ENCODE measurements at places on chromosomes 1 and 21.
A peak's percentile ranks its signal among the peaks of the same experiment; 100 is the strongest.

GRCh38 chr1:25610822-25611630, 5.6 kb upstream of the MAN1C1 start:
- DNase-seq: no peak

GRCh38 chr21:38937844-38938243, 132.1 kb downstream of the ETS2 start:
- DNase-seq: no peak

- DNase-seq: no peak
Measured at GRCh38 chr1:84146411-84147032, 2.5 kb downstream of the PRKACB start.

DNA sequence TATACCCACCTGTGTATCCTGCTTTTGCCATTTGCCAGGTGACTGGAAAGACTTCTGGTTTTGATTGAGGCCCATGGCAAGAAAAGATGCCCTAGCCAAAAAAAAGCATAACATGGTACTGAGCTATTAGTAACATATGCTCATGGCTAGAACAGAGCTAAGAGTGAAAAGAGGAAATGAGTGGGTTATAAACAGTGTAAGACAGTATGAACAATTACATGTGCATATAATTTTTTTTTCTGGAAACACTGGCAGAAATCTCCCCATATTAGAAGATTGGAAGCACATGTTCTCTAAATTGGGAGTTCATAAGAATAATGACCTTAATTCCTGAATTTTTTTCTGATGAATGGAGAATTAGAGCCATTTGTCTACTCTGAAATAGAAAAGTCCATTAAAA, 41.2 kb upstream of the PDC start:
- peak; percentile 70 for DNase-seq

GRCh38 chr1:165129568-165130164, 226.8 kb downstream of the LMX1A start:
- no peak for DNase-seq

DNA sequence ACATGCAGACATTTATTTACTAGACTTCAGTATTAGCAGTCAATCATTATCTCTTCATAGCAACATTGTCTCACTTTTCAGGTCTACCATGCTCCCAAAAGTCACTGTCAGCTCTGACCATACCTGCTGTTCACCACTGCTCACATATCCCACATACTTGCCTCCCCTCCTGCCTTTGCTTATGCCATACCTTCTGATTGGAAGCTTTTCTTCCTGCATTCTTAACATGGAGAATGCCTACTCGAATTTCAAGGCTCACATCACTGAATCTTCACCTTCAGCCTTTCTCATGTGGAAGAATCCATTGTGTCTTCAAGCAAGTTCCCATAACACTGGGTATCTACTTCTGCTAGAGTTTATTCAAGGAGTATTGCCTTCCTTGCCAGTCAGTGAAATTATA, 135.4 kb downstream of the NTNG1 start:
- DNase-seq: no peak

- DNase-seq: no peak
Measured at GRCh38 chr1:154423304-154423987, 18.3 kb downstream of the IL6R start.

DNA sequence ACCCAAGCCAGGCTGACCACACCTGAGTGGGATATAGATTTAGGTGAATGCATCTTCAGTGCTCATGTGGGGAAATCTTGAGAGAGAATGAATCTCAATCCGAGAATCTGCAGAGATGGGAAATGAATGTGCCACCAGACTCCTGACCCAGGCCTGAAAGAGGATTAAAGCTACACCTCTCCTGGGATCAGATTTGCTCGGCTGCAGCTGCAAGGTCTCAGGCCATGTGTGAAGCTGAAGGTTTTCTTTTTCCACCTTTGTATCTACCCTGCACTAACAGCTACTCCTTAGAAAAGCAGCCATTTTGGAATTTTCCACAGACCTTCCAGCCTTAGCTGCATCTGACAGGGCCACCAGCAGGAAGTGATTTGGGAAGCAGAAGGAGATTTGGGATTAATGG, 18.3 kb downstream of the GPR3 start:
- no peak for DNase-seq

DNA sequence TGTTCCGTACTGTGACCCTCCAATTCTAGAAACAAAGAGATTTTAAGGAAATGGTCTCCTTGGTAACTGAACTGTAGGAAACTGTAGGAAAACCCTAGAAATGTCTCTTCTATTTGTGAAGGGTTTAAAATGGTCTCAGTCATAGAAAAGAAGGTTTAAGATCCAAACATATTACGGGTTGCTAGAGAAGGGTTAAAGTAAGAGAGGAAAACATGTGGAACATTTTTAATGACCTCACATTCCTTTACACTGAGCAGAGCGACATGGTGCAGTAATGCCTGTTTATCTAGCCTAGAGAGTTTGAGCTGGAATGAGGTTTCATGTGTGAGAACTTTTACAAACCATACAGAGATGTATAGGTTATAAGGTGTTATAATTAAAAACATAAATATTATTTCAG, 36.9 kb upstream of the C1orf105 start:
- DNase-seq: peak; percentile 49

DNA sequence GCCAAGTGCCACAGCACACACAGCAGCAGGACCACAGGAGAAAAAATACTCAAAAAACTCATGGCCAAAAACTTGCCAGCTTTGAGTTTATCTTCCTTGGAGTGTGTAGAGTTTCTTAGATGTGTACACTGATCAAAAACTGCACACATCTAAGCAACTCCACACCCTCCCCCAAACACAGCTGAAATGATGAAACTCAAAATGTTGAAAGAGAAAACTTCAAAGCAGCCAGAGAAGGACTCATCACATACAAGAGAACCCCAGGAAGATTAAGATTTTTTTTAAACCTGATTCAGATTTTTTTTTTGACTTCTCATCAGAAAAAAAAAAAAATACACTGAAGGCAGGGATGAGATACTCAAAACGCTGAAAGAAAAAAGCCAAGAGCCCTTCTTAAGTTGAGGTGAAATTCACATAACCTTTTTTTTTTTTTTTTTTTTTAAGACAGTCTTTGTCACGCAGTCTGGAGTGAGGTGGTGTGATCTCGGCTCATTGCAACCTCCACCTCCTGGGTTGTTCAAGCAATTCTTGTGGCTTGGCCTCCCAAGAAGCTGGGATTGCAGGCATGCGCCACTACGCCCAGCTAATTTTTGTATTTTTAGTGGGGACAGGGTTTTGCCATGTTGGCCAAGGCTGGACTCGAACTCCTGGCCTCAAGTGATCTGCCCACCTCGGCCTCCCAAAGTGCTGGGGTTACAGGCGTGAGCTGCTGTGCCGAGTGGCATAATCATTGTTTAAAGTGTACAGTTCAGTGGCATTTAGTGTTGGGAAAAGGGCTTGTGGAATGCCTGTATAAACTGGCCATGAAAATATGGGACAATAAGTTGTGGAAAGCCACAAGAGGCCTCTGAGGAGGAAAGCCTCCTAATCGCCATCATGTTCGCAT, 20.9 kb upstream of the PDXK start:
- DNase-seq: no peak

- DNase-seq: no peak
Measured at GRCh38 chr21:42744520-42745445, 91.4 kb downstream of the PDE9A start.

GRCh38 chr1:155834296-155834926, 22.6 kb downstream of the GON4L start:
- DNase-seq: no peak

- DNase-seq: no peak
Measured at GRCh38 chr1:191888996-191889622, 269.2 kb upstream of the RGS18 start.

DNA sequence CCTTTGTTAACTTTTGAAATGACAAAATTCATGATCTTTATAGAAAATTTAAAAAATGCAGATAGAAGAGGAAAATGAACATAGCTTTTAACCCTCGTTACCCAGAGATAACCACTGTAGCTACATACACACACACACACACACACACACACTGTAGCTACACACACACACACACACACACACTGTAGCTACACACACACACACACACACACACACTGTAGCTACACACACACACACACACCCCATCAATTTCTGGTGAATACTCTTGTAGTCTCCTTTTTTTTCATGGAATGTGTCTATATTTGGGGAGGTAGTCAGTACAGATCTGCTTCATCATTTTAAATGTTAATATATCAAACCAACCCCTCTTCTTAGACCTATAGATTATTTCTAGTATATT, 58.5 kb downstream of the SH3BGR start:
- no peak for DNase-seq

DNA sequence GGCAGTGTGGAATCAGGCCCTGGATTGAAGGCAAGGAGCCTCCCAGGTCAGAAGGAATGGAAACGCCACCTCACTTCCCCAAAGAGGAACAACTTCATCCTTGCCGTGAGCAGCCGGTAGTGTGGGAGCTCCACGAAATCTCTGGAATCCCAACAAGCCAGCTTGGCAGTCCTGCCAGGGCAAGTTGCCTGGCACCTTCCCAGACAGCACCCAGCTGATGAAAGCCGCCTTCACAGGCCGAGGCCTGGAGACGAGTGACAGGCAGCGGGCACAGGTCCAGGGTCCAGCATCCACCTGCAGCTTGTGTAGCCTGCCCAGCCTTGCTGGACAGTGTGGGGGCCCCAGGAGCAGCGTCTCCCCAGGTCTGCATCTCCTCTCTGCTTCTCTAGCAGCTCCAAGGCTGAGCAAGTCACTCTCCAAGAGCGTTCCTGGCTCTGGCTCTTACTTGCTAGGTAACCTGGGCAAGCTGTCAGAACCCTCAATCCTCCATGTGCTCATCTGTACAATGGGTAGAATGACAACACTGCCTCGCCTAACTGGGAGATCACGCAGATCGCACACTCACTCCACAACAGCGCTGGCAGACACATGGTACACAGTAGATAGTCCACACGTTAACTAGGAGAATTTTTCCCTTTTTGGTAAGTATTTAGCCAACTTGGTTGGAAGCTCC, 43.0 kb downstream of the ACOT7 start:
- no peak for DNase-seq

GRCh38 chr1:205576011-205576410, 55.8 kb downstream of the ELK4 start:
- no peak for DNase-seq

DNA sequence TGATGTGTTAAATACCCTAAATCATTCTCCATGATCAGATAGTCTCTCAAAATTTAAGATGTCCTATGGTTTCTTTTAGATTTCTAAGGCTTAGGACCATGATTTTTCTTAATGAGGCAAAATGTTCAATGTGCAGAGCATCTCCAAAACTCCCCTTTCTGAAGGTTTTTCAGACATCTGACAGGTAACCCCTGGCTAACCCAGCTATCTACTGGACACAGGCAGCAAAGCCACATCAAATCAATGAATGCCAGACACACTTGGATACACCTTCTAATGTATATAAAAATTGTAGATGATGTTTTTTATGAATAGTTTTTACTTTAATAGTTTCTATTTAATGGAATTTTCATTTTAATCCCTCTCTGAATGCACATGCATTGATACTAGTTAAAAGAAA, 285.6 kb downstream of the GRIK1 start:
- no peak for DNase-seq

DNA sequence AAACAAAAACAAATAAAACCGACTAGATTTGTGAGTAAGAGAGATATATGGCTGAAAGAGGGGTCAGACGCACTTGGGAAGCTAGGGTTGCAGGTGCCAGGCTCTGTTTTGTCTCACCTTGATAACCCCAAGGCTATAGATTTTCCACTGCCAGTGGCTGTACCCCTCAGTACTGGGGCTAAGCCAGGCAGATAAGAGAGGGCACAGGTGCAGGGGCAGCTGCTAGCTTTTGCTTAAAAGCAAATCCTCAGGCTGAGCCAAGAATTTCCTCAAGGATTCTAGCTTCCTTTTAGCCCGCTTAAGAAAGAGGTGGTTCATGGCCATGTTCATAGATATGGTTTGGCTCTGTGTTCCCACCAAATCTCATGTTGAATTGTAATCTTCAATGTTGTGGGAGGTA, 57.9 kb downstream of the OVGP1 start:
- no peak for DNase-seq

GRCh38 chr1:117812869-117813511, 116.4 kb downstream of the GDAP2 start:
- no peak for DNase-seq

DNA sequence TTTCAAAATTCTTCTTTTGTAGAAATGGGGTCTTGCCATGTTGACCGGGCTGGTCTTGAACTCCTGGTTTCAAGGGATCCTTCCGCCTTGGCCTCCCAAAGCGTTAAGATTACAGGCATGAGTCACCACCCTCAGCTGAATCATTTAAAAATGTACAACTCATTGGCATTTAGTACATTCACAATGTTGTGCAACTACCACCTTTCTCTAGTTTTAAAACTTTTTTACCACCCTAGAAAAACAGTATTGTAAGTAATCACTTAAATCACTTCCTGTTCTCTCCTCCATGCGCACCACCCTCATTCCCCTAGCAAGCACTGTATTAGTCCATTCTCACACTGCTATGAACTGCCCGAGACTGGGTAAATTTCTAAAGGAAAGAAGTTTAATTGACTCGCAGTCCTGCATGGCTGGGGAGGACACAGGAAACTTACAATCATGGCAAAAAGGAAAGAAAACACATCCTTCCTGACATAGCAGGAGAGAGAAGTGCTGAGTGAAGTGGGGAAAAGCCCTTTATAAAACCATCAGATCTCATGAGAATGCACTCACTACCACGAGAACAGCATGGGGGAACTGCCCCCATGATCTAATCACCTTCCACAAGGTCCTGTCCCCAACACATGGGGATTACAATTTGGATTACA, 14.4 kb upstream of the THEM5 start:
- DNase-seq: no peak

DNA sequence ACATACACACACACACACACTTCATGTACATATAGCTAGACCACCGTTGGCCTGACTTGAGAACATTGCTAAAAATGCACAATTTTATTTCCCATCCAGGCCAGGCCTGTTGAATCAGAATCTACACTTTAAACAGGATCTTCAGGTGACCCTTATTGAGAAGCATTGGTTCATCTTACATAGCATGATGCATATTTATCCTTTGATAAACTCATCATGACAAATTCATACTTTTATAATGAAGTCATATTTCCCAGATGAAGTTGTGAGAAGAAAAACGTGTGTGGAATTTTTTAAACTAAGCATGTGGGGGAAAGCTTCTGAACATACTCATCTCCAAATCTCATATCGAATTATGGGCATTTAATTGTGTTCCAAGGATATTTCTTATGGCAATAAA, 877.7 kb downstream of the MRPL39 start:
- no peak for DNase-seq

DNA sequence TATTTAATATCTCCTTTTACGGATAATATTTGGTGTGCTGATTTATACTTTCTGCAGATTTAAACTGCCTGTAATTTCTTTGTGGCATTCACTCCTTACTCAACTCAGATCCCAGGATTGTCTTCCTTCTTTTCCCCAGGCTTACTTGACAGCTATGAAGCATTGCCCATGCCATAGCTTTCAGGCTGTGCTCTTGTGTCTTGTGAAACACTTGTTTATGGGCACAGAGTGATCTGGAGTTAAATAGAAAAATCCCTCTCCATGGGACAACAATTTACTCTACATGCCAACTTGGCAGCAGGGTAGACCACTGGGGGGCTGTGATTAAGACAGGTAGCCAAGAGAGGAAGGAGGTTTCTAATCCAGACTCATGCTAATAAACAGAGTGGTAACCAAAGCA, 57.4 kb downstream of the PPP1R12B start:
- DNase-seq: no peak
